ENCODE measurements at places on chromosomes 3 and 15.

GRCh38 chr15:72168808-72169190 lies 28.8 kb downstream of the GRAMD2A start:
- DNase-seq: no peak

DNA sequence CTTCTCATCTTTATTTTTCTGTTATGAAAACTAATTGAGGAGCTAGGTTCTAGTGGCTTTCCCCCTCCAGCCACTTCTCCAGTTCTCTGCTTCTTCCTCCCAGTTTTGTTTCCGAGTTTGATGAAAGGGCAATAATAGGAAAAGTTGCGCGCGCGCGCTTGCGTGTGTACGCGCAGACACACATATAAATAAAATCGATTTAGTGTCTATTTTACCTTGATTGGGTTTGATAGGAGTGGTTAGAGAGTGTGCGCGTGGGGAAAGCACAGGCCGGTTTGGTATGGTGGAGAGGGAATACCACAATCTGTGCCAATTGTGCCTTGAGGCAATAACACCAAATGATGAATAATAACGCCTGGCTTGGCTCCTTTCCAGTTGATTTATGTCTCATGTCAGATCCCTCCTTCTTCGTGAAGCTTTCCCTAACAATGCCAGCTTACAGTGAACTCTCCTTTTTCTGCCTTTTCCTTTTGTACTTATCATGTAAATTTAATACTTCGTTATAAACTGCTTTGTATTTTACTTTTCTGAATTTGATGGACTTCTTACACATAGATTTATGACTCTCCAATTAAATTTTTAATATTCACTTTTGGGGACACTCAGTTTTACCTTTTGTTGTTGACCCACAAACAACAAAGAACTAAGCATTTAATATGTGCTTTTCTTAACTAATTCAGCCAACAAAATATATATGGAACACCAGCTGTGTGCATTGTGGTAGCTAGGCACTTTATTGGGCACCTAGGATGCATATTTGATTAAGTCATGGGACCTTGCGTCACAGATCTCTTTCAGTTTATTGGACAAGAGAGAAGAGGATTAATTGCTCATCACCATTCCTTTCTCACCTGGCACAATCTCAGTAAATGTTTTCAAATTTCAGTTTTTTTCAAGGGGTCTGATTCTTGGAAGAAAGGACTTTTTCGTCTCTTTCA lies 1.7 kb downstream of the TIPARP start:
- DNase-seq: peak; percentile 51

DNA sequence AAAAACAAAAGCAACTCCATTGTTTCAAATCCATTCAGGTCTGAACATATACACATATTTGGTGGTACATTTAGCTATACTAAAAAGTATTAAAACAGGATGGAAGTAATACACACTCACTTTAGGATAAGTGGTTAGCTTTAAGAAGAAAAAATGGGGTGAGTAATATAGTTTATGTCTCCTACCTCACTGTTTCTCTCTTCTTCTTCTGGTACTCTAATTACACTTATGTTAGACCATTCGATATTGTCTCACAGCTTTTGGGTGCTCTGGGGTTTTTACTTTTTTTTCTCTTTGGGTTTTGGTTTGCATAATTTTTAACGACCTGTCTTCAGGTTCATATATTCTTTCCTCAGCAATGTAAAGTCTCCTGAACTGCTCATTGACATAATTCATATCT lies 75.4 kb upstream of the AKAP13 start:
- no peak for DNase-seq

GRCh38 chr15:66919421-66919820 lies 146.0 kb upstream of the SMAD3 start:
- no peak for DNase-seq

DNA sequence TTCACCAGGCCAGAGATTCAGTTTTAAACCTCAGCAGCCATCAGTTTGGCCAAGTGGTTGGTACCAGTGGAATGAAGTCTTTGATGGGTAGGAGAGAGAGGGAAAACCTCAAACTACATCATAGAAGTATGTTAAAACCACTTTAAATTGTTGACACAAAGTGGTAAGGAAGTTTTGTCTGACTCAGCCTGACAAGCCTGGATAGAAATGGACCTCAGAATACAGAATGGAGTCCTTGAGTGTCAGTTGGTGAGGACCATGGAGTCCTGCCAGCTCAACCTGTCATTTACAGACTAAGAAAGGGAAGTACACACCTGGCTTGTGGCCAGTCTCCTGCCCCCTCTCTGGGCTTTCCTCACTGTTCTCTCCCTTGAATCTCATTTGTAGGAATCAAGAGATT lies 12.1 kb downstream of the EAF1 start:
- no peak for DNase-seq

GRCh38 chr15:86392296-86392695 lies 312.6 kb downstream of the AGBL1 start:
- DNase-seq: no peak

- no peak for DNase-seq
These were observed 164.7 kb downstream of the GOLGA6L6 start for GRCh38 chr15:20376872-20377271.

DNA sequence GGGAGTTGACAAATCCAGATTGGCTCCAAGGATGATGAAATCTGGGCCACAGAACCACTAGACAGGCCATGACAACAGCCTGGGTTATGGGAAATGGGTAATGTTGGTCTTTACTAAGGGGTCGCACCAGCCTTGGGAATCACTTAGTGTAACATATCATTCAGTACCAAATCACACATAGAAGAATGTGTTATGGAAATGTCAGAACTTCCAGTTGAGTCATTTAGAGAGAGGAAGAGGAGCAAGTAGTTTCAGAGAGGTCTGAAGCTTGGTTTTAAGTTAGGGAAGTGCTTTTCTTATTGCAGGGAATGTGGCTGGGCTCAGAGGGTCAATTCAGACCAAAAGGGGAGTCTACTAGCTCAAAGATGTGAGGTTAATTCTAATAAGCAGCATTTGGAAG lies 241.6 kb upstream of the ZPLD1 start:
- no peak for DNase-seq

DNA sequence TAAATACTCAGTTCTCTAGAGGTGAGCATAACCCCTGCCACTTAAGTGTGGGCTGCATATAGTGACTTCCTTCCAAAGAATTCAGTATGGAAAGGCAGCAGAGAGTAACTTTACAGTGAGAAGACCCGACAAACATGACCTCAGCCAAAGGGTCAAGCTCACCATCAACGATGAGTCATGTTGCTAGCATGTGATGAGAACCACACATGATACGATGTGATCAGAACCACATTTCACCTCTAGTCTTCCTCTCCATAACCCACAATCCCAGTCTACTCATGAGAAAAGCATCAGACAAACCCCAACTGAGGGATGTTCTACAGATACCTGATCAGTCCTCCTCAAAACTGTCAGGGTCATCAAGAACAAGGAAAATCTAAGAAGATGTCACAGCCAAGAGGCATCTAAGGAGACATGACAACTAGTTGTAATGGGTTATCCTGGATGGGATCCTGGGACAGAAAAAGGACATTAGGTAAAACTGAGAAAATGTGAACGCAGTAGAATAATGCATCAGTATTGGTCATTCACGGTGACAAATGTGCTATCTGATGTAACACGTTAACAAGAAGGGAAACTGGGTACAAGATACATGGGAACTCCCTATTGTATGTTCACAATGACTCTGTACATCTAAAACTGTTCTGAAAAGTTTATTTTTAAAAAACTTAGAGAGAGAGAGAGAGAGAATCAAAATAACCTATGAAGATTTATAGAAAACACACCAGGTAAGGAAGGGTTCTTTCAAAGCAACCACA lies 28.3 kb downstream of the SEC61A1 start:
- DNase-seq: no peak

DNA sequence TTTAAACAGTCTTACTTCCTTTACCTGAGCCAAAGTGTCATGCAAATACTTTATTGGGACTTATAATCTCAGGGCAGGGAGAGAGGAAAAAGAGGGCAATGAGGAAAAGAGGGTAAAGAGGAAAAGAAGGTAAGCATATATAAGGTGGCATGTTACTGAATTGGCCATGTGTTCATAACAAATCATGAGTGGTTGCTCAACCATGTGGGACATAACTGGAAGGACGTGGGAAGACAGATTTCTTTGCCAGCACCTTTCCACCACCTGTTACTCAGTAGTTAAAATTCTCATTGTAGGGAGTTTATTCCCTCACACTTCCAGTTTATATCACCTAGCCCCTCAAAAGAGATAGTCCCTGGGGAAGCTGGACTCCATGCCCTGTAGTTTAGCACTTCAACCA lies 54.7 kb upstream of the TPRG1 start:
- DNase-seq: no peak

GRCh38 chr15:61681038-61681418 lies 379.2 kb downstream of the VPS13C start:
- DNase-seq: no peak

DNA sequence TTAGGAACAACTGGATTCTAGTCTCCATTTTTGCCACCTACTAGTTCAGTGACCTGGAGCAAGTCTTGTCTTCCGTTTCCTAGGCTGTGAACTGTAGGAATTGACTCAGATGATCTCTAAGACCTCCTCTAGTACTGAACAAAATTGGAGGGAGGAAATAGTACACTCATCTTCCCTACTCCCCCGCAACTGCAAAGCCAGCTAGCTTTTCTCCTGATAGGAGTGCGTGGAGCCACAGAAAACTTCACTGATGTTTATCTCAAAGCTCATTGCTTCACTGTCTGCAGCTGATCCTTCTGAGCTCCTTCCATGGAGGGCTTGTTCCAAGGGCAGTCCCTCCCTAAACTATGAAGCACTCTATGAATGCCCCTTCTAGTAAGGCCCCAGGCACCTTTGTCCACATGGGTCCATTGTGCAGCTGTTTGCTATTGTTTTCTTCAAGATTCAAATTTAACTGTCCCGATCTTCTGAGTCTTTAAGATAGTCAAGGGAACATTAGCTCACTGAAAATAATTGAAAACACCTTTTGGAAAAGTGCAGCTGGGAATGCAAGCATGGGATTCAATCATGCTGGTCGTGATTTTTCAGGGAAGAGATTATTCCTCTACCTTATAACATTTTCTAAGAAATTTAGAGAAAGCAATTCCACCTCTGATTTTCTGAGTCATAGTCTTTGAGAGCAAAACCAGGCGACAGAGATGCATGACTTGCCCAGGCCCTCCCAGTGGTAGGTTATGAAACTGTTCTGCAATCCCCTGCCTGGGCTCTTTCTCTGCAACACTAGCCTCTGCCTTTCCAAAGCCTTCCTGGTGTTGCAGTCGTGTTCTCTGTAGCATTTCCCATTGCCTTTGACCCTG lies 24.3 kb downstream of the FILIP1L start:
- DNase-seq: peak; percentile 29

DNA sequence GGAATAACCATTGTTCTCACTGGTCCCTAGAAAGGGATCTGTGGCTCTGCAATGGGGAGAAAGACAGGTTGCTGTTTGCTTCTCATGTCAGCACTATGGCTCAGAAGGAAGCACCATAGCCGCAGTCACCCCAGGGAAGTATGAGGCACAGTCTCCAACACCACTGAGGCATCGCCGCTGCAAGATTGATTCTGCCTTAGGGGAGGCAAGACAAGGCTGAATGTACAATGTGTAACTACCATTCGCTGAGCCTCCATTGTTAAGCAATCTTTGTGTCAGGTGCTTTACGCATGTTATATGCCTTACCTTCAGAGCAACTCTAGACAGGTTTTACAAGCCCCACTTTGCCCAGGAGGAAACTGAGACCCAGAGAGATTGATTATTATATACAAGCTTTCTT lies 100.7 kb upstream of the KCNMB2 start:
- no peak for DNase-seq

- DNase-seq: no peak
These were observed 331.8 kb downstream of the ERC2 start for GRCh38 chr3:56136514-56136913.

GRCh38 chr3:50299929-50300680 lies 900 bp upstream of the HYAL3 start:
- no peak for DNase-seq

DNA sequence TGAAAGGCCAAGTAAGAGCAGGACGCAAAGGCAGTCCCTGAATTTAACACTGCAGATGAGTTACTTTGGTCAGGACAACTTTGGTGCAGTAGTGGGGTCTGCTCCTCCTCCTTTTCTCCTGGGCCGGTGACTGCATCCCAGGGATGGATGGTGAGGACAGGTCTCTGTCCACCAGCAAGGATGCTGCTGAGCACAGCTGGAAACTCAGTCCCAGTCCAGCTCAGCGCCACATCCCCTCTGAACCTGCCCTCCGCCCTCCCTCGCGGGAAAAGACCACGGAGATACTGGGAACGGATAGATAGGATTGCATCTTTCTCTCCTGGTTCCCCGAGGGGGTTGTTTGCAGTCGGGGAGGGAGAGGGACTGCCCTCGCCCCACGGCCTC lies 13.8 kb downstream of the GRAMD2A start:
- no peak for DNase-seq

DNA sequence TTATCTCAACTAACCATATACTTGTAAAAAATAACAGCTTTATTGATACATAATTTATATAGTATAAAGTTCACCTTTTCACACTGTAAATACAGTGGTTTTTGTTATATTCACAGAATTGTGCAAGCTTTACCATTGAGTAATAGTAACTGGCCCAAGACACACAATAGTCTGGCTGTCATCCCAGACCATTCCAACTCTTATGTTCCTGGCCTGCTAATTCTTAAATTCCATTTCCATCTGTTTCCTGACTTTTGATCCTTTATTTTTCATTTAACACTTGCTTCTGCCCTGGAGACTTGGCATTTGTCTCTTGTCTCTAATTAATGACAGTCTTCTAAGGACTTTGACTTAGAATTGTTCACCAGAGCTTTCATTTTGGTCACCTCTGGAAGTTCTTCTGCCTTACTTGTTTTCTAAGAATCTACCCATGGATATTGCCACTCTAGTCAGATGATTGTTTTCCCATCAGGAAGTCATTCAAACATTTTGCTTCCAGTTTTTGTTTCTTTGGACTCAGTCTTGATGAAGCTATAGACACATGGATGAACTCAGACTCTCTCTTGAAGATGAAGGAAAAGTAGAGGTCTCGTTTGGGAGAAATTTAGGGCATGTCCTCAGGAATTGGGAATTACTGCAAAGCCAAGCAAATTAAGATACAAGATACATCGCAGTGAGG lies 27.2 kb upstream of the PLSCR4 start:
- DNase-seq: no peak

DNA sequence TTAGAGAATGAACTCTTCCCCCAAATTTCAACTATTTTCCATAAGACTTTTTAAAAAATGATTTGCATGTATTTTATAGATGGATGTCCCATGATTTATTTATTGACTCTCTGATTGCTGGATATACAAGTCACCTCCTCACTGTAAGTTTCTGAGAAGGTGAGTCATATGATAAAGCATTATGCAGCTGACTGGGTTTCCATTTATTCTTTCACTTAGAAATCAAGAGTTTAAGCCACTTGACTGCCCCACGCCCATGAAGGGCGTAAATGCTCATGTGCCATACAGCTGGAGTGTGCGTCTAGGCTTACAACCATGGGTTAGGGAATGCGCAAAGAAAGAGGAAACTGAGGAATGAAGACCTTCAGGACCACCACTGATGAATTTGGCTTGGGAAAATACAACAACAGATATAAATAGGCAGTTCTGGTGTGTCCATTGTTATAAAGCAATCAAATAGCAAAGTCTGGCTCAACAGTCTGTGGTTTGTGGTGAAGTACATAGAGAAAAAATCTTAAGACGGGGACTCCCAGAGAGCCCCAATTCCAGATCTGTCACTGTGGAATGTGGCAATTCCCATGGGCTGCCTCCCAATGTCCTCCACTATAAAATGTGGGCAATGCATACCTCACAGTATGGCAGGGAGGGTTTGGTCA lies 20.3 kb downstream of the SLCO2A1 start:
- no peak for DNase-seq
